Right renal cortex interstitium (tissue), 3 donors: ENCODE measurements at places on chromosomes 2 and 18. TPM values are rescaled to one million over a fixed set of nuclear protein-coding genes. Genes with fewer than 3 reads are reported as not detected.

ASPRV1 gene
- 3.2 TPM for polyA plus RNA-seq

AAK1 gene
- 18.9 TPM for polyA plus RNA-seq

HRH4 gene
- polyA plus RNA-seq, result not detected

CKAP2L gene
- 16.4 TPM for polyA plus RNA-seq

SLC25A12 gene
- polyA plus RNA-seq, result 24.3 TPM

GRP gene
- not detected for polyA plus RNA-seq

PAX3 gene
- not detected for polyA plus RNA-seq
